NT2/D1 (cell line): ENCODE measurements at places on chromosomes 6 and 20.

DNA sequence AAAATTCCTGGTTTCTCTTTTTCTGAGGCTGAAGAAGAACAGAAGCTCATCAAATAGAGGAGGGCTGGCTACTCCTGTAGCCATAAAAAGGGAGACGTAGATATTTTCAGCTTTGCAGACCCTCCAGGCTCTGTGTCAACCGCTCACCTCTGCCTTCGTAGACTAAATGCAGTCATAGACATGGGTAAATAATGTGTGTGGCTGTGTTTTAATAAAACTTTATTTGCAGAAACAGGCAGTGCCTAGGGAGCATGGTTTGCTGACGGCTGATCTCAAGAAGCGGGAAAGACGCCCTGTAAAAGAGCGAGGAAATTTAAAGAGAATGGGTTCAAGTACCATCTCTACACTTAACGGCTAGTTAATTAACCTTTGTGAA, 171.8 kb downstream of the BCAS1 start:
- DNase-seq = no peak

- DNase-seq = no peak
Measured at GRCh38 chr6:64479134-64479533, 843.5 kb downstream of the PHF3 start.

GRCh38 chr6:85703406-85703805, 60.7 kb upstream of the SYNCRIP start:
- DNase-seq = no peak

GRCh38 chr6:90758741-90759140, 171.9 kb upstream of the MAP3K7 start:
- no peak for DNase-seq

- DNase-seq = no peak
Measured at GRCh38 chr20:46562009-46562372, 11.5 kb upstream of the OCSTAMP start.

DNA sequence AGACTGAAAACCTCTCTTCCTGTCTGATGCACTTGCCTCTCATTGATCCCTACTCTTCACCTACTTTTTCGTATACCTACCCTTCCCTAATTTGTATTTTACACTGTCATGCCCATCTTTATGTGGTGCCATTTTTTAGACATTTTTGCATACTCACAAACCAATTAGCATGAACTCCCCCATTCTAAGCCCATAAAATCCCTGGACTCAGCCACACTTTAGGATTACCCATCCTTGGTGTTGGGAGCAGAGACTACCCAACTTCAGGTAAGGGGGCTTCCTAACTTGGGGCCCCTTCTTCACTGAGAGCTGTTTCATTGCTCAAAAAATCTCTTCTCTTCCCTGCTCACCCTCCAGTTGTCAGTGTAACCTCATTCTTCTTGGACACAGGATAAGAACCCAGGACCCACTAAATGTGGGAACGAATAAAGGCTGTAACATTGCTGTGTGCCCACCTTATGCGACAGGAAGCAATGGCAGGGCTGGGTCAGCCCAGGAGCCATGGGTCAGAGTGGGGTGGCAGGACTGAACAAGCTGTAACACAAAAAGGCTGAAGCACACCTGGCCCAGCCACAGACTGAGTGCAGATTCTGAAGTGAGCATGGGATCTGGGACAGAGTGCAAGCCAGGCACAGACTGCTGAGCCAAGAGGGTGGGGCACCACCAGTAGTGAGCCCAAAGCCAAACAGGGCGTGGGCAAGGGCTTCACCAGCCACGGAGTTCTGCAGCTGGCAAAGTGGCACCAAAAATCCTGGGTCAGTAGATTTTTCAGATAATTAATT, 789.1 kb upstream of the HS3ST5 start:
- DNase-seq = no peak

DNA sequence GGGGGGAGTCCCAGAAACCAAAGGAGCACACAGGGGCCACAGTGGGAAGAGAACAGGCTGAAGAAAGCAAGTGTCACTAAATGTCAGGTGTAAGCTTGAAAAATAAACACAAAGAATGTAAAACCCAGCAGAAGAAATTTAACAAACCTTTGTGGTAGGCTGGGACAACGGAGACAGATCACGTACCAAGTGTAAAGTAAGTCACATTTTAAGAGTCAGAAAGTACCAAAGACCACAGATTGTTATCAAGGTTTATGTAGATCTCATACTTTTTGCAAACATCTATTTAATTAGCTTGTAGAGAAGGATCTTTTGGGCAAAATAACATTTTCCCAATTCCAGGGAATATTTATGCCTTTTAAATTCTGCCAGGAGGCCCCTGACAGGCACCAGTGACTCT, 1.6 kb downstream of the CLIC5 start:
- no peak for DNase-seq

DNA sequence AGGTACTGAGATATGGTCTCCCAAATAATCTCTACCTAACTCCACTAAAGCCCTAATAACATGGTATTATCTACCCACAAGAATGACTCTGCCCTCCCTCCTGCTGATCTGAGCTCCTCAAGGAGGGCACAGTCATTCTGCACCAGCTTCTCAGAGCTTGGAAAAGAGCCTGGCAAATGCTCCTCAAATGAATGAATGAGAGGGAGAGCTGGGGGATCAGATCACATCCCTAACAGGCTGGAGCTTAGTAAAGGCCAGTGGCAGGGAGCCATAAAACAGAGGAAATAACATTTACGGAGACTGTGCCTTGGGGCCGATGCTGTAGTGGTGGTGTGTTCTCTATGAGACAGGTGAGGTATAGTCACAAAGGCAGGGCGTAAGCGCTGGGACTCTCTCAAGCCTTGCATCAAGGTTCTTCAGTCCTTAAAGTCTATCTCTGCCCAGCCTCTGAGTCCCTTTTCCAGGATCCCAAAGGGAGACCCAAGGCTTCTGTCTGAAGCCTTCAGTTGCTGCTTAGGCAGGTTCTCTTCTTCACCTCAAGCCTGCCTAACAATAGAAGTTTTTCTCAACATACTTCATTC, 7.2 kb upstream of the NNAT start:
- DNase-seq = no peak

GRCh38 chr6:169583886-169584541, 117.8 kb downstream of the WDR27 start:
- DNase-seq = no peak

- DNase-seq = no peak
Measured at GRCh38 chr6:16600026-16600425, 161.2 kb downstream of the ATXN1 start.

GRCh38 chr20:10453241-10453640, 18.1 kb downstream of the SLX4IP start:
- no peak for DNase-seq

DNA sequence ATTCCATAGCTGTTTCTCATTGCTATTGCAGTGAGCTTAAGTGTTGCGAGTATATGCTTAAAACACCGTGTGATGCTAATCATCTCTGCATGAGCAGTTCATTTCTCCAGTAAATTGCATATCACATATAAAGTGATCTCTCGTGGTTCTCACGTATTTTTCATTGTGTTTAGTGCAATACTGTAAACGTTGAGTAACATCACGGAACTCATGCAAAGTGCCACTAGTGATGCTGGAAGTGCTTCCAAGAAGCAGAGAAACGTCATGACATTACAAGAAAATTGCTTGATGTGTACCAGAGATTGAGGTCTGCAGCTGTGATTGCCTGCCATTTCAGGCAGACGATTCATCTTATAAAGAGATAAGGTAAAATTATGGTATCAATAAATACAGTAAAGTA, 830.4 kb downstream of the GRIK2 start:
- DNase-seq = no peak

GRCh38 chr6:74742793-74743508, 462.9 kb downstream of the COL12A1 start:
- DNase-seq = no peak

DNA sequence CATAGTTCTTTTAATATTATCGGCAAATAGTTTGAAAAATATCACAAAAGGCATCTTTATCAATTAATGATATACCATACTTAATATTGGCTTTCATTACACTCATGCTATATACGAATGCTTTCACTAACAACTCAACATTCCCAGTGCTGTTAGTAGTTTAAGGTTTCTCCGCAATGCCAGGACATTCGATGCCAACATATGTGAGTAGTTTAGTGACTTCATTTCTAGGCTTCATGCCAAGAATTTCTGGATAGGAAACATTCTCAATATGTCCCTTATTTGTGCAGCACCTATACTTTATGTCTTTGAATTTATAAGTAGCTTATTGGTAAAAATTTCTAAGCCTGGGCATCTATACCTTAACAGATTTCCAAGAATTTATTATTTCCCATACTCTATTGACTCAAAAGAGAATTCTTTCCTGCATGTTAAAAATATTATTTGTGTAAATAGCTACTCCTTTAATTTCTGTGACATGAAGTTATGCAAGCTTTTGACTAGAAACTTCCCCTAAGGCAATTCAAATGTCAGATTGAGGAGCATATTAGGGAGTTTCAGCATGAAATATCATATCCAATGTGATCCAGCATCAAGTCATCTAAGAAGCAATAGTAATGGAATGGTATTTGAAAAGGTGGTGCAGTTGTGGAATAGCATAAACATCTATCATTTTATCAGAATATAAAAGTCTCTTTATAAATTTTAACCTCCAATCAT, 236.0 kb upstream of the STXBP5 start:
- DNase-seq = no peak

DNA sequence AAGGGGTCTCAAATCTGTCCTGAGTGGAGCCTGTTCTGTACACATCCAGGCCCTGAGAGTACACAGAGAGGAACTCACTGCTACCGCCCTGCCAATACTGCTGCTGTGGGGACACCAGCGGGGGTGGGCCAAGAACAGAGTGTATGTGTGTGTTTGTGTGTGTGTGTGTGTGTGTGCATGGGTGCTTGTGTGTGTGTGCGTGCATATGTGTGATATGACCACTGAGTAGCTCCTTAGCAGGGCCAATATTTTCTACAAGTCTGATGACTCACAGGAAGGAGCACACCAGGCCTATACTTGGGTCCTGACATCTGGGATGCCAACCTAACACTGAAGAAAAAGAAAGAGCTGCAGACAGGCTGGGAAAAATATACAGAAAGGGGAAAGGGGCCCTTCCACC, 1.4 kb downstream of the RAET1E start:
- DNase-seq = no peak

GRCh38 chr6:115835314-115835713, 225.4 kb downstream of the FRK start:
- DNase-seq = no peak

DNA sequence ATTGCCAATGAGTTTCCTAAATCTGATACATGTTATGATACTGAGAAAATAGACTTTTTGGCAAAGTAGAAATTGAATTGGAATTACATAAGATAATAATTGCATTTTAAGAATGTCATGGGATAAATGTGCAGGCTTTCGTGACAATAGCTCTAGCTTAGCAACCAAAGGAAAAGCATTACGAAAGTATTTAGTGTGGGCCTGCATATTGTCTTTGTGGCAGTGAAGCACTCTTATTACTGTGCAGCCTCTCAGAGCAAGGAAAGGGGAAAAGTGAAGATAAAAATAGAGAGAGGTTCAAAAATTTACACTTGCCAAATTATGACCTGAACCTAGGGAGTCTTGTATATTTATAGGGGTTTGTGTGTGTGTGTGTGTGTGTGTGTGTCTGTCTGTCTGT, 12.6 kb upstream of the DEFB113 start:
- no peak for DNase-seq

- DNase-seq = no peak
Measured at GRCh38 chr6:23418095-23418494, 707.9 kb upstream of the NRSN1 start.

DNA sequence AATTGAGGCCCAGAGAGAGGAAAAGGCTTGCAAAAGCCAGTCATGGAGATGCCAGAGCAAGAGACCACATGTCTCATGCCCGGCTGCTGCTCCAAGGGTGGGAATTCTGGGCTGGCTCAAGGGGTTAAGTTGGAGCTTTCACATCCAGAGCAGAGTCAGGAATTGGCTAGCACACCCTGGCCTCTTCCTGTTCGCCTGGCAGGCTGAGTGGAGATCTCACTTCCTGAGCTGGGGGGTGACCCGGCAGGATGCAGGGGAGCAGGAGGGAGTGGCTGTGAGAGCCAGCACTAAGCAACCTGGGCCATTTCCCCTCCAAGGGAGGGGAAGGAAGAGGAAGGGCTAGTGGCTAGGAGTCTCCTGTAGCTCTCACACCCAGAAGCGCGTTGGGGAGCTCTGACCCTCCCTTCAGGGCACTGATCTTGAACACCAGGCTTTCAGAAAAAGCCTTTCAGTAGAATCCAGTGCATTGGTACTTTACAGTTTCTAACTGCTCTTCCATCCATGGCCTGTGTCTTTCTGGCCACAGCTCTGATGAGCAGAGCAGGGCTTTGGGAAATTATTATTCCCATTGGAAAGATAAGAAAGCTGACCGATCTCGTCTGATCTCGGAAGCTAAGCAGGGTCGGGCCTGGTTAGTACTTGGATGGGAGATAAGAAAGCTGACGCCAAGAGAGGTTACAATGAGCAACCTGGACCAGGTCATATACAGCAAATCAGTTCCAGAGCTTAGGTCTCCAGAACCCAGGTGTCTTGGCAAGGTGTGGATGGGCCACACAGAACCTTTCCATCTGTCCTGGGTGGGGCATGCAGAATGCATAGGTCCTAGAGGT, 2.2 kb upstream of the CCM2L start:
- no peak for DNase-seq

GRCh38 chr20:11740975-11741374, 176.7 kb upstream of the BTBD3 start:
- DNase-seq = no peak

- DNase-seq = no peak
Measured at GRCh38 chr6:106097411-106098231, 11.5 kb downstream of the PRDM1 start.

- no peak for DNase-seq
Measured at GRCh38 chr6:135870722-135871121, 19.2 kb downstream of the PDE7B start.

GRCh38 chr6:41539204-41539603, 7.0 kb upstream of the FOXP4 start:
- DNase-seq = no peak

DNA sequence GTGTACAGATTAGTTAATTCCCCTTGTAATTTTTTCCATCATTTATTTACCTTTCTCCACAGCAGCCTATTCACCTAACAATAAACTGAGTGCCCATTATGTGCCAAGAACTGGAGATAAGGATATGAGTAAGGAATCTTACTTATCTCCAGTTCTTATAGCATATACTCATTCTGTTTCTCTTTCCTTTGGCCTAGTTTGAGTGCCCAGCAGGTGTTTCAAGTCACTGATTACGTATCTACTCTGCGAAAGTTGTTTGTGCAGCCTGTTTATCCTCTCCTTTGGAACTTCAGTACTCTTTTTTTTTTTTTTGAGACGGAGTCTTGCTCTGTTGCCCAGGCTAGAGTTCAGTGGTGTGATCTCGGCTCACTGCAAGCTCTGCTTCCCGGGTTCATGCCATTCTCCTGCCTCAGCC, 17.3 kb upstream of the POU5F1 start:
- DNase-seq = no peak

DNA sequence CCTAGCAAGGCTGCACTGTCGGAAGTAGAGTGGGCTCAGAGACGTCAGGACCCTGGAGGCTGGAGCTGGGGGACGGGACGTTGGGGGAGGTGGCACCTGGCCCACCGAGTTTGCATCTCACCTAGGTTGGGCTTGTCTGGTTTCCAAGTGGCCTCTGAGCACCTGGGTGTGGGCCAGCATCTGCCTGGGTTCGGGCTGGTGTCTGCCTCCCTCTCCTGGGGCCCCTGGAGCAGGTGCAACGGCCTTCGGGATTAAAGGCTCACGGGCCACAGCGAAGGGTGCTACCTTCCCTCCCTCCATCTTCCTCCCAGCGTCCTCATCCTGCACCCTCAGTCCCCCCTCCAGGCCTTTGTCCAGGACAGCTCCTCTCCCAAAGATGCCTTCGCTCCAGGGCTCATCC, 6.0 kb downstream of the HRH3 start:
- DNase-seq = no peak

GRCh38 chr20:2820896-2821869, 5.0 kb downstream of the TMEM239 start:
- no peak for DNase-seq

- DNase-seq = no peak
Measured at GRCh38 chr6:85364344-85364743, 85.5 kb upstream of the NT5E start.
